ENCODE measurements at places on chromosomes 4 and X.

DNA sequence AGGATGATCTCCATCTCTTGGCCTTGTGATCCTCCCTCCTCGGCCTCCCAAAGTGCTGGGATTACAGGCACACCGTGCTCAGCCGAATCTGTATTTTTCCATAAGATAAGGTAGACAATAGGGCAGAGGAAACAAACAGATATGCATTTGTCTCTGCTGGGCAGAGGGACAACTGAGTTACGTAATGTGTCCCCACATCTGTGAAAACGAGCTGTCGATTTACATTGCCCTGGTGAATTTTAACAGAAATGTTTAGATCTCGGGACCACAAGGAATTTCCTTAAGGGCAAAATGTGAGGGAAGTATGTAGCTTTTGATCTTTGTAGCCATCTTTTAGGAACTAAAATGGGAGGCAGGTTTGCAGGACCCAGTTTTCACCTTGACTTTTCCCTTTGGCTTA lies 189.7 kb downstream of the TRIML1 start:
- DNase-seq: no peak

DNA sequence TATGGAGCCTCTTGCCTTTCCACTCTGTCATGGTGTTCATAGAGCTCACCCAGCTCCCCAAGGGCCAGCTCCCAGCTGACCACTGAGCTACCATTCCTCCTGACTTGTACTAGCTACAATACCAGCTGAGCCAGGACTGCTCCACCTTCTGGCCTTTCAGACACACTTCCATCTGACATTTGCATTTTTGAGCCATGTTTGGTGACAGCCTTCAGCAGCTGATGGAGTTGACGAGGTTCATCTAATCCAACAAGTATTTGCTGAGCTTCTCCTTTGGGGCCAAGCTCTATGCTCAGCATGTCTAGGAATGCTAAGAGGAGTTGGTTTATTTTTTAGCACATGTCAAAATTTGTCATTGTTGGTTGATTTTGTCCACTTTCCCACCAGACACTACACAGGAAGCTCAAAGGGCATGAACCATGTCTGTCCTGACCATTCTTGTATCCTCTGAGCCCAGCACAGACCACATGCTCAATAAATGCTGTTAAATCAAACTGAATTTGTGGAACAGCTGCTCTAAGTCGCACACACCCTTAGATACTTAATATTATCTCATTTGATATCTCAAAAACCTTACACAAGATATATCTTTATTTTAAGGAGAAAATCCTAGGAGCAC lies 142.6 kb upstream of the PPARGC1A start:
- no peak for DNase-seq

GRCh38 chr4:73901031-73901430 lies 31.8 kb downstream of the CXCL1 start:
- DNase-seq: no peak

DNA sequence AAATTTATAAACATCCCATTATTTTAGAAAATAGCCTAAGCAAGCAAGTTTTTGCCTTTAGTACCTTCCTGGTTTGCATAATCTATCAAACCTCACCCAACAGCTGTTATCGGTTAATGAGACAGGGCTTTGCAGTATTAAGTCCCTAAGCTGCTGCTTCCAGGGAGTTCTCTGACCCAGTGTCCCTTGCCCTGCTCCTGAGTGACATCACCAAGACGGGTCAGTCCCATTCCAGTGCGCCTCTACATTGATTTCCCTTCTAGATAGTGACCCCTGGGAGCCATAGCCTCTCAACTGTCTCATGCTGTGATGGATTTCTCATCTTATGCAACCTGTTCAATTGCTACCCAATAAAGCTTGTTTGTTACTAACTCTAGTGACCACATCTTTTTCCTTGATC lies 410.4 kb downstream of the SPOCK3 start:
- DNase-seq: no peak

GRCh38 chr4:47577779-47578553 lies 92.9 kb downstream of the ATP10D start:
- DNase-seq: no peak

GRCh38 chrX:100350704-100351489 lies 59.2 kb downstream of the PCDH19 start:
- no peak for DNase-seq

- DNase-seq: no peak
Measured at GRCh38 chr4:128917781-128918180, 108.3 kb downstream of the JADE1 start.

All from NCI-H187 (cell line).